ENCODE measurements at places on chromosomes 16 and 17.
A peak's percentile ranks its signal among the peaks of the same experiment; 100 is the strongest.

GRCh38 chr16:46883353-46883689, 841 bp upstream of the GPT2 start:
- DNase-seq: no peak

- no peak for DNase-seq
These were observed 54.8 kb downstream of the VMP1 start for GRCh38 chr17:59762049-59762823.

DNA sequence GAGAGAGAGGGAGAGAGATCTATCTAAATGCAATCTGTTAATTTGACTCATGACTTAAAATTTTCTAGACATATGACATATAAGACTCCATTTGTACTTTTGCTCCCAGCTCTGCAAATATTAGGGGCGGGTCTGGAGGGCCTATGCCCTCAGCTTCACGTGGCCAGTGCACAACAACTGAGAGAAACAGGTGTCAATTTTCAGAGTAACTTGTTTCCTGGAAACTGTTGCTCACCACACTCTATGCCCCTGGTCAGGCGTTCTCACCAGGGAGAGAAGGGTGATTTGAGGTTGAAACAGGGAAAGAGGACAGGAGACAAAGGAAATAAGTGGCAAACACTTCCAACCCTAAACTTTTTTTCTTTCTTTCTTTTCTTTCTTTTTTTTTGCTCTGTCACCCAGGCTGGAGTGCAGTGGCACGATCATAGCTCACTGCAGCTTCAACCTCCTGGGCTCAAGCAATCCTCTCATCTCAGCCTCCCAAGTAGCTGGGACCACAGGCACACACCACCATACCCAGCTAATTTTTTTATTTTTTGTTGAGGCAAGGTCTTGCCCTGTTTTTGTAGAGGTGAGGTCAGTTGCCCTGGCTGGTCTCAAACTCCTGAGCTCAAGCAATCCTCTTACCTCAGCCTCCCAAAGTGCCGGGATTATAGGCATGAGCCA, 270.0 kb downstream of the SLC39A11 start:
- DNase-seq: no peak

DNA sequence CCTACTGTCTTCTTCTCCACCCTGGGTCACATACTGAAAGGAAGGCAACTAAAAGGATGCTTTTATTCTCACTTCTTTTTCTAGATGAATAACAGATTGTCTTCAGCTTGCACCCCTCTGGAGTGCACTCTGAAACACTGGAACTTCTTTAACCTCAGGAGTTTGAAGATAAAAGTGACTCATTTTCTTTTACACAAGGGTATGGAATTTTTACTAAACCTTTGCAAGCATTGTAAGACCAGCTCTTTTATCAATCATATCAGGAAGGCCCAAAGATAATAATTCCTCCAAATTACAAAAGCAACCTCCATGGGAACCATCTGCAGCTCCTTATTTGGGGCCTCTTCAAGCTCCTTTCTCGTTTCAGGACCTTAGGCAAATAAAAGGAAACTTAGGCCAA, 193.5 kb upstream of the KIF2B start:
- DNase-seq: no peak

GRCh38 chr17:43352579-43353331, 46.0 kb upstream of the ARL4D start:
- no peak for DNase-seq

- DNase-seq: no peak
These were observed 102.0 kb downstream of the SOX9 start for GRCh38 chr17:72222661-72223380.

GRCh38 chr16:78562650-78563049, 463.2 kb downstream of the WWOX start:
- no peak for DNase-seq

DNA sequence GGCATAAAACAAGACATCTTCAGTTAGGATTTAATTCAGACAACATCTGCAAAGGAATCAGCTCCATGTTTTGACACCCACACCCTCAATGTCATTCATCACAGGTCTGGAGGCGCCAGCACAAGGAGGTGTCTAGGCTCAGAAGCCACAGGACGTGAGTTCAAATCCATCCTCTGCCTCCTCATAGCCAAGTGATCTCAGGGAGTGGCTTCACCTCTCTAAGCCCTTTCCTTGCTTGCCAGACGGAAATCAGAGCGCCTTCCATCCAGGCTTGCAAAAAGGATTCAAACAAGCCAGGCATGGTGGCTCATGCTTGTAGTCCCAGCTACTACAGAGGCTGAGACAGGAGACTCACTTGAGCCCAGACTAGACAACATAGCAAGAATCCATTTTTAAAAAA, 84.6 kb downstream of the GSG1L start:
- DNase-seq: no peak

GRCh38 chr17:55576237-55576995, 65.2 kb upstream of the SMIM36 start:
- peak; percentile 60 for DNase-seq

GRCh38 chr16:1944612-1945199, 1.7 kb upstream of the MSRB1 start:
- DNase-seq: no peak

DNA sequence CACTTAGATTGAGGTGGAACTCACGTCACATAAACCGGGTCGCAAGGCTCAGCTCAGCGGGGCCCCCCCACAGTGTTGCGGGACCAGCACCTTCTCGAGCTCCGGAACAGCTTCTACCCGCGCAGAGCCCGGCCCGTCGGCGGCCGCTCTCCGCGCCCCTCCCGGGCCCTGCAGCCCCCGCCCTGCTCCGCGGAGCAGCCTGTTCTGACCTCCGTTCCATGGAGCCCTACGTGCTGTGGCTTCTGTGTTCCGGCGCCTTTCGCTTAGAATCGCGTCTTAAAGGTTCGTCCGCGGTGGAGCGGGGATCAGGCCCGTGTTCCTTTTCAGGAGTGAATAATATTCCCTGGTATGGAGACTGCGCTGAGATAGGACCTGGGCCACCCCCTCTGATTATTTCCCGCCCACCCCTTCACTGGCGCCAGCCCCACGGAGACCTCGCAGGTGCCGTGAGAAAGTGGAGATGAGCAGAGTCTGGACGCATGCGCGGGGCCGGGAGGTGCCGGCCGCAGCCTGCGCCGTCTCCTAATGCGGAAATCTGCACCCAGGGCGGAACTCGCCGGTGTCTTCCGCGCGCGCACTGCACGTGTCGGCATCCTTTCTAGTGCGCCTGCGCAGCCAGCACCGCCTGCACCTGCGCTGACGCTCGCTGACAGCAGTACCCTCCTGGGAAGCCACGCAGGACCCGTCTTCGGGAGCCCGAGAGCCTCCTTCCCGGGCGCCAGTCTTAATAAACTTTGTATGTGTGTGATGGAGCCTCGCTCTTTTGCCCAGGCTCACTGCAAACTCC, 30.9 kb downstream of the ZNF778 start:
- DNase-seq: no peak

DNA sequence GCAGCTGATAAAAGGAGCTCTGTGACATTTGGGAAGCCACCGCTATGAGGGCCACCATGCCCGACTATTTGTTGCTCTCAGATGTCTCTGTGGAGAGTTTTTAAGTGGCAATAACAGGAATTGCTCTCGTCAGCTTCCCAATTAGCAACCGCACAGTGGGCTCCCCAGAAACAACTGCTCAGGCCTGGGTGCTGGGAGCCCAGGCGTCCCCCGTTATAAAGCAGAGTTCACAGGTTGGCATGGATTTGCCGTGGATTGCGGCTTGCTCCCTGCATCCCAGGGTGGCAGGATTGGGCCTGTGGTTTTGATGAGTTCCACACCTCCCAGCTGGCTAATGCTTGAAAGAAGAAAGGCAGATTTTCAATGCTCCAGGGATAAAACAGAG, 289.9 kb downstream of the CPPED1 start:
- DNase-seq: no peak

DNA sequence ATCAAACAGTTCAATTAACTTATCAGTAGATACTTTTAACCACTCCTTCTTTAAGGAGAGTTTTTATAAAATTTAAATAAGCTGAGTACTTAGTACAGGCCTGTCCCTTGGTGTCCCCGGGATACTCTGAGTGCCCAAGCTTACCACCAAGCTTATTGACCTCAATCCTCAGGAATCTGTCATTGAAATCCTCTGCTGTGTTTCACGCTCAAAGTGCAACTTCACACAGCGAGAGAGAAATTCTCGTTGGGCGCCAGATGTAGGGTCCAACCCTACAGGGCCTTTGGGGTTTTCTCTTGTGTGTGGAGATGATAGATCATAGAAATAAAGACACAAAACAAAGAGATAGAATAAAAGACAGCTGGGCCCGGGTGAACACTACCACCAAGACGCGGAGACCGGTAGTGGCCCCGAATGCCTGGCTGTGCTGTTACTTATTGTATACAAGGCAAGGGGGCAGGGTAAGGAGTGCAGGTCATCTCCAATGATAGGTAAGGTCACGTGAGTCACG, 65.3 kb upstream of the ARL4D start:
- DNase-seq: no peak

DNA sequence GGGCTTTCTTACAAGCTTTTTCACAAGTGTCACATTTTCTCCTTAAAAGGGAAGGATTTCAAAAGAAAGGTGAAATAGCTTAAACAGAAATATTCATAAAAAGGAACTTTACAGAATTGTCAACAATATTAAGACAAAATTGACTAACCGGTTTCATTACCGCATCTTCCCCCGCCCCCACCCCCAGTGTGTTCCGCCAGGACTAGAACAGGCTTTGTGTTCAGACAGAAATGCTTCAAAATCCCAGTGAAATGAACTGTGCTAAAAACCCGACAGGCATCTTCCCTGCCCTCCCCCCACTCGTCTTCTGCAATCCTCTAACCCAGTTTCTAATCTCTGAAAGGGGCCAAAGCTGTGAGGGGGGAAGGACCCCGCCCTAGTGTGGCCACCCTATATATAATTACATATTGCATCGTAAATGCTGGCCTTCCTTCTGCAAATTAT, 990 bp upstream of the ROGDI start:
- no peak for DNase-seq

DNA sequence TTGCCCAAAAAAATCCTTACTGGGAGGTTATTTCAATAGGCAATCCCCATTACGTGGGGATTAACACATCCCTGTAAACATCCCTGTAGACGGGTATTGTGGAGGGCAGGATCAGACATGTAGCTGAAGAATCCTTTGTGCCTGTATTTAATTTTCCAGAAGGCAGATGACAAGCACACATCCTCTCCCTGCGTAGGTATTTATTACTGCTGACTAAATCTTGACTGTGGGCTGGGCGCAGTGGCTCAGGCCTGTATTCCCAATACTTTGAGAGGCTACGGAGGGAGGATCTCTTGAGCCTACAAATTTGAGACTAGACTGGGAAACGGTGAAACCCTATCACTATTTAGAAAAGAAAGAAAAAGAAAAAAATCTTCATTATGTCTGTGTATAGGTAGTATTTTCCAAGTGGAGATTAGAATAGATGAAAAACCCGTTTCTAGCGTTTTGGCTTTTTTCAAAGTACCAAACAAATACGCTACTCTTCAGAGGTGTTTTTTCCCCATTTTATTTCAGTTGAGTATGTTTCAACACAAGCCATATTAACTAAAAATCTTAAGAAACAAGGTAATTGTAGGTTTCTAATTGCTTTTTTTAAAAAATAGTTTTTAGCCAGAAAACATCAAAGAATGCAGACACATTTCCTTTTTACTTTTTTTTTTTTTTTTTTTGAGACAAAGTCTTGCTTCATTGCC, 1.5 kb upstream of the MARF1 start:
- DNase-seq: no peak

- no peak for DNase-seq
These were observed 35.3 kb downstream of the TMEM235 start for GRCh38 chr17:78266771-78267170.

DNA sequence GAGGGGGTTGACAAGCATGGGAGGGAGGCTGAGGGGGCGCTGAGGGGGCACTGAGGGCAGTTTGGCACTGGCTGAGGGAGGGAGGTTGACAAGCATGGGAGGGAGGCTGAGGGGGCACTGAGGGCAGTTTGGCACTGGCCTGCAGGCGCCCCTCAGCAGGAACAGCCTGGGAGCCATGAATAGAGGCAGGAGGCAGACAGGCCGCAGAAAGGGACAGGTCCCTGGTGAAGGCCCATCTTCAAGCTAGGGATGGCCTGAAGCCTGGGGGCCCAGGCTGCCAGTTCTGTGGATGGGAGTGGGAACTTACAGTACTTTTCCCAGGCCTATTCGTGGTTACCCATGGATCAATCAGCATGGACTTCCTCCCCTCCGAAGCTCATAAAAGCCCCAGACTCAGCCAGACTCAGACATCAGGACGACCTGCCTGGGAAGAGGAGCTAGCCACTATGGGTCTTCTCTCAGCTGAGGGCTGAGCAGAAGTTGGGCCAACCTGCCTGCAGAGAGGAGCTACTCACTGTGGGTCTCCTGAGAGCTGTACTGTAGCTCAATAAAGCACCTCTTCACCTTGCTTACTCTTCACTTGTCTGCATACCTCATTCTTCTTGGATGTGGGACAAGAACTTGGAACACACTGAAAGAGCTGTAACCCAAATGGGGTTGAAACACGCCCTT, 72.8 kb upstream of the BRD7 start:
- no peak for DNase-seq

GRCh38 chr16:8894736-8895334, 12.7 kb downstream of the LITAFD start:
- DNase-seq: no peak

DNA sequence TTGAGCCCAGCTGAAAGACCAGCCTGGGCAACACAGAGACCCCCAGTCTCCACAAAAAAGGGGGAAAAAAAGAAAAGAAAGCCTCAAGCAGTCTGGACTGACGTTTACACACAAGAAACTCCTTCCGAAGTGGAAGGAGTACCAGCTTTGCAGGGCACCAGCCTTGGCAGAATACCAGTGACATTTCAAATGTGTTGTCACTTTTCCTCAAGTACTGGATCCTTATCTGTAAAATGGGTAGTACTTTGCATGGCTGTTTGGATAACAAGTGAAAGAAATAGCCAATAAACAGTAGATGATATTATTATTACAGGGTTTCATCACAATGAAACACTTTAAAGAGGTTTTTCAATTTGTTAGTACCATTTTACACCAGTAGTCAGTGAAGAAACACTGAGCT, 14.2 kb downstream of the YWHAE start:
- no peak for DNase-seq

- DNase-seq: no peak
These were observed 57.7 kb downstream of the CDH11 start for GRCh38 chr16:65064131-65064530.

DNA sequence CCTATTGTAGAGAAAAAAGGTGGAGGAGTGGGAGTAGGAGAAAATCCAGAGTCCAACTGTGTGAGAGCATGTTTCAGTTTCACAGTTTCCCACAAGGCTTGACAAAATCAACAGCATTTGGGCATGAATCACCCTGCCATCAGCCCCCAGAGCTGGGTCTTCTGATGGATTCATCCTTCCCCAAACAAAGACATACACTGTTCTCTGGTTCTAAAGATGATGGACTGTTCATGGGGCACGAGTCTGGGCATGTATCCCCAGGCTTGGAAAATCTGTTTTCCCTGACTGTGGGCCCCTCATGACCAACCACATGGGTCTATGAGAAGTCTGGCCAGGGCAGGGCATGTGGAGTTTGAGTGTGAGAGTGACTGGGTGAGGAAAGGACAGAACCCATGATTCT, 210.4 kb upstream of the IRX5 start:
- DNase-seq: no peak

GRCh38 chr17:47692895-47693730, 848 bp upstream of the TBKBP1 start:
- no peak for DNase-seq

Data from AG04450 (cell line).